ENCODE measurements at places on chromosomes 5 and 9.

DNA sequence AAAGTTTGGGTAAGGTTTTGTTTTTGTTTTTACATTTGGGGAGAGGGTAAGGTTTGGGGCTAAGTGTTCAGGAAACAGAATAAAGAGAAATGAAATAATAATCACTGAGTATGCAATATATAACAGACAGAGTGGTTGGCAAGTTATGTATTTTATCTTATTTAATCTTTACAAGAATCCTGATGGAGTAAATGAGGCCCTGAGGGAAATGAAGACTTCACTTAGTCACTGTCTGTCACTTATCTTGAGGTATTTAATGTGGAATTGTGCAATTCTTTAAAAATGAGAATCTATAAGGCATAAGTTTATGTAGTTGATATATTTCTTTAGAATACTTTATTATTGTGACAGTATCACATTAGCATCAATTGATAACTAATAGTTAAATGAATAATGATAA is 48.1 kb downstream of the TEK start:
- DNase-seq = no peak

DNA sequence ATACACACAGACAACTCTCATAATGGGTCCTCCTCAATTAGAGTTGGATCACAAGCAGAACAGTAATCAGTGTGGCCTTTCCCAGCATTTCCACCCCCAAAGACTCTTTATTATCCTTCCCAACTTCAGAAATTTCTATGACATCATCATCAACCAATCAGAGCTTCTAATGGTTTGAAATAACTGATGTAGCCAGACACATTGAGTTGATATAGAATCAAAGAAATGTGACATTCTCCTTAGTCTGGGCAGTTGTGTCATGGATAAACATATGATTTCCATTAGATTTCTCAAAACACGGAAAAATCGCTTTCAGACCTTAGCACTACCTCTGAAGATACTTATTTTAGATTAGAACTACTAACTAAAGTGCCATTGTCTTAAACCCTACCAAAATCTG is 75.7 kb upstream of the NFIB start:
- no peak for DNase-seq

GRCh38 chr5:26700759-26701384 is 337.5 kb downstream of the CDH9 start:
- no peak for DNase-seq

DNA sequence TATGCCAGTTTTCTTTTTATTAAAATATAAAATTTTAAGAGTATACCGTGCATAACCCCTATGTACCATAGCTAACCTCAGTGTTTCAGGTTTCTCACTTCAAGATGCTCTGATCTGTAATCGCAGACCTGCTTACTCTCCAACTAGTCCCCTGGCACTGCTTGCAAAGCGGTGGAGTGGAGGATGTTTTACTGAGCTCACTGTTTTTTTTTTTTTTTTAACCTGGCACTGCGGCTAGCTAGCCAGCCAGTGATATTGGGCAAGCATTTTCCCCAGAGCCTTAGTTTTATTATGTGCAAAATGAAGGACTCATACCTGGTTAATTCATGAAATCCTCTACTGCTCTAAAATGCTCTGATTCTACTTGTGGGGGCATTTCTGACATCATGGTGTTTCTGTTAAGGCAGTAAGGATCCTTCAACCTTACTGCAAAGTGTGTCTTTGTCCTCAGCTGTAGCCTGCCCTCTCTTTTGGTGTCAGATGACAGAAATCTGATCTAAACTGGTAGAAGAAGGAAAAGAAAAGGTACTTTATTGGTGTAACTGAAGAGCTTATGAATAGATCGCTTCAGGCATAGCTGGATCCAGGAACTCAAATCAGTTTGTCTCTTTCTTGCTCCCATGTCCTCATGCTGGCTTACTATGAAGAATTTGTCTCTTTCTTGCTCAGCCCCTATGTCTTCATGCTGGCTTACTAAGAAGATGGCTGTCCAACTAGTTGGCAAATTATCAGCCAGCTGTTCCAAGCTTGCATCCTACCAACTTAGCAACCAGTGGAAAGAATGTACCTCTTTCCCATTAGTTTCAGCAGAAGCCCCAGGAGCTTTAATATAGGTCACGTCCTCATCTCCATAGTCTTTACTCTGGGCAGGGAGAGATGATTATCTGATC is 59.8 kb downstream of the DOCK2 start:
- DNase-seq = no peak

DNA sequence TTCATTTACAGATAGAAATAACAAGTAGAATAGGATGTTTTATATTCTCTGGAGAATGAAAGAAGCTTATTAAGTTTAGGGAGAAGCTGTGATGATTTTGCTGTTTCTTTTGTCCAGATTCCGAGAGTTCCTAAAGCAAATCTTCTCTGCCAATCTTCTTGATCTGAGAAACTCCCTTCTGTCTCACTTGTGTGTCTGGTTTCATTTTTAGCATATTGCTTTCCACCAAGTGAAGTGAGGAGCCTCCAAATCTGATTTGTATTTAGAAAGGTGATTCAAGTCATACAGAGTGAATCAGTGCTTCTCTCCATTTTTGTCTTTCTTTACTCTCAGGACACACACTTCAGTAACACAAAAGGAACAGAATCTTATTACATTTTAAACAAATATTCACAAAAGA is 48.4 kb downstream of the STX17 start:
- DNase-seq = no peak

Measured in left lobe of liver (tissue), 2 donors.